ENCODE measurements at places on chromosomes 16 and 17.

- no peak for DNase-seq
These were observed 35.9 kb upstream of the GHDC start for GRCh38 chr17:42230225-42230624.

GRCh38 chr16:65624229-65624628 is 502.4 kb upstream of the CDH11 start:
- no peak for DNase-seq

- no peak for DNase-seq
These were observed 181.7 kb upstream of the TBX2 start for GRCh38 chr17:61217878-61218437.

DNA sequence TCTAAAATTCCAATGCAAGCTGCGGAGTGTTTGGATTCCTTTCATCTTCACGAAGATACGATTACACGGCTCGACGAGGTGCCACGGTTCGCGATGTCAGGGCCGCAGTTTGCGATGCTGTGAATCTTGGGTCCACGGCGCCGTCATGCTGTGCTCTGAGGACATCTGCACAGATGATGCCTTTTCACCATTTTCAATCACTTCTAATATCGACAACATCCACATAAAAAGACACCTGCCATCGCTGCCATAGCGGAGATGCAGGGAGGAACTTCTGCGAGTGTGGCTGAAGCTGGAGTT is 6.8 kb upstream of the APRT start:
- no peak for DNase-seq

DNA sequence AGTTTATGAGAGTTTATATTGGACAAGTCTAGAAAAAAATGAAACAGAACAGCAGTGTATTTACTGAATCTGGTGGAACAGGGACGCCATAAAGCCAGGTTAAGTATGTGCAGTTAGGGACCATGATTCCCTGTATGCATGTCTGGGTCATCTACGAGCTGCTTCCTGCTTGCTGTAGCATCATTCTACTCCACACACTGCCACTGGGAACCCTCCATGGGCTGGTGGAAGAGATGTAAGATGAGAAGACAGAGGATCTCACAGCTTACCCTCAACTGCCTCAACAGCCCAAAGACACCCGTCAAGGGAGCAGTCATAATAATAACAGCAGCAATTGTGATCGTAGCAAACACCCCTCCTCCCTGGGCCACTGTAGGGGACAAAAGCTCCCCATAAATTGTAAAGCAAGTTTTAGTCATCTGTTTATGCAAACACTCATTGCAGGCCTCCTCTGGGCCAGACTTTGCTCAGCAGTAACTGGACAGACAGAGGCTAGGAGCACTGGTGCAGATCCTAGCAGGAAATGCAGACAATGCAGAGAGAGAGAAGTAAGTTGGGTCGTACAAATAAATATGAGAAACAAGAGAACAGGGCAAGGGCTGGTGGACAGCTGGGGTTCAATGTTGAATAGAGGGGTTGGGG is 188.0 kb downstream of the SOX9 start:
- DNase-seq = no peak

DNA sequence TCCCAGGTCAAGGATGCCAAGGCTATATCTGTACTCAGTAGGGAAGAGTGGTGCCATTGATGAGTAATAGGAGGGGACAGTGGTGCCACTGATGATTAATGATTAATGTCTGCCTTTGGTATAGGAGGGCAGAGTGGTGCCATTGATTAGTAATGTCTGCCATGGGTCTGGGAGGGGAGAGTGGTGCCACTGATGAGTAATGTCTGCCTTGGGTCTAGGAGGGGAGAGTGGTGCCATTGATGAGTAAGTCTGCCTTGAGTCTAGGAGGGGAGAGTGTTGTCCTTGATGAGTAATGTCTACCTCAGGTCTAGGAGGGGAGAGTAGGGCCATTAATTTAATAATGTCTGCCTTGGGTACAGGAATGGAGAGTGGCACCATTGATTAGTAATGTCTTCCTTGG is 507.8 kb upstream of the EEF2KMT start:
- DNase-seq = no peak

GRCh38 chr17:28573040-28573380 is 1.7 kb upstream of the PIGS start:
- no peak for DNase-seq

GRCh38 chr17:66739553-66739952 is 95.4 kb upstream of the CACNG5 start:
- no peak for DNase-seq

DNA sequence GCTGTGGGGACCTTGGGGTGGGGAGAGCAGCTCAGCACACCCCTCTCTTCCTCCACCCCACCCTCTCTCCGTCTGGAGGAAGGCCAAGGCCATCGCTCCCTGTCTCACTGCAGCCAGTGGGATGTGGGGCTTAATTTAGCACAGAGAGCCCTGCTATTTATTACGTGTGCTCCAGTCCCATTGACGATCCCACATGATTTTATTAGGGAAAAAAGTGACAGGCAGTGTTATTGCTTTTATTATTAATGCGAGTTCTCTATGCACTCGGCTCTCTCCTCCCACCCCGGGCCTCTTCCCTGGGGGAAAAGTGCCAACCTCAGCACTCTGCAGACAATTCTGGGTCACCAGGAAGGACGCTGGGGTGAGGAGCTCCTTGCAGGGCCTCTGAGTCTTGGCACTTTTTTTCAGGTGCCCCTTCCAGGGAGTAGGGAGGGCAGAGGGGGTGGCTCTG is 57.3 kb downstream of the MGAT5B start:
- no peak for DNase-seq

GRCh38 chr17:63550817-63551639 is 751 bp downstream of the DCAF7 start:
- peak; percentile 85 for DNase-seq

DNA sequence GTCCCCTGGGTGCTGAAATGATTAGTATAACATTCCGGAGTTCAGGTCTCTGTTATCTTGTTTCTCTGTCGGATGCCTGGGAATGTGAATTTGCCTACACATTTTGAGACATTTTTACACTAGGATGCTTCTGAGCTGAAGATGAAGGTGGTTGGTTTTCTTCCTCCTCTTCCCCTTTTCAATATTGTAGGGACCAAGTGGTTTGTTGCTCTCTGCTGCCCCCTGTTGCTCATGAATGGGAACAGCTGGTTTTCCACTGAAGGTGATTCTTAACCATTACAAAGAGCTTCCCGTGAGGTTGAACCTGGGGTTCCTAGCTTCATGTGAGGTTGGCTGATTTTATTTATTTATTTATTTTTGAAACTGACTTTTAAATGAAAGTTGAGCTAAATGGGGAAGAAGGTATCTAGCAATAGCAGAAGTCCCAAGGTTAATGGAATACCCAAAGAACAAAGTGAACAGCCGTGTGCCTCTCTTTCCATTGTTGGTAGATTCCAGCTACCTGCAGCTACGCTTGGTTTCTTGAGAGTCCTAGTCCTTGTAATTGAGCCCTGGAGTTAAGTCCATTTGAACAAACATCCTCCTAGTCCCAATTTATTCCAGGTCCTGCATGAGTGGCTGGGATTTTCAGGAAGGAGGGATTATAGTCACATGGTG is 983.9 kb upstream of the EEF2KMT start:
- DNase-seq = no peak

DNA sequence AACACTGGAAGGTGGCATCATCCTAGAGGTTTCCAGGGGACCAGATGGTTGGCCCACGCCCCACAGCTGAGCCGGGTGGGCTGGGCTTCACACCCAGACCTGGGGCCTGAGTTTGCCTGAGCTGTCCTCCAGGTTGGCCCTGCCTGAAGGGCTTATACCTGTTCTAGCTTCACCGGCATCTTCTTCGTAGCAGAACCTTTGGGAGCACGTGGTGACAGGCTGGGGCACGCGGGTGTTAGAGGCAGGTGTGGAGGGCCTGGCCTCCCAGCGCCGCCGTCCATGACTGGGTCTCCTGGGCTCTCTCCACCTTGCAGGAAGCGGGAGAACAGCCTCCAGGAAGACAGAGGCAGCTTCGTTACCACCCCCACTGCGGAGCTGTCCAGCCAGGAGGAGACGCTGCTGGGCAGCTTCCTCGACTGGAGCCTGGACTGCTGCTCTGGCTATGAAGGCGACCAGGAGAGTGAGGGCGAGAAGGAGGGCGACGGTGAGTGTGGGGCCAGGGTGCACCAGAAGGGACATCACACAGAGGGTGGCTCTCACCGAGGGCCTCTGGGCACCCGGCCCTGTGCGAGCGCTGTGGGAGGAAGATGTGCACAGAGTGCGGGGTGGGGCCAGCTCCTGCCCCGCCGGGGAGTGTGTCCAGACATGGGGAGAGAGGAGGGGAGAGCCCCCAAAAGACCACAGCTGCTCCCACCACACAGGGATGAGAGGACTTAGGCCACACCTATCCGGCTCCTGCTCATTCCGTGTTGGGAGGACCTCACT is 4.6 kb upstream of the TEDC2 start:
- DNase-seq = peak; percentile 90

DNA sequence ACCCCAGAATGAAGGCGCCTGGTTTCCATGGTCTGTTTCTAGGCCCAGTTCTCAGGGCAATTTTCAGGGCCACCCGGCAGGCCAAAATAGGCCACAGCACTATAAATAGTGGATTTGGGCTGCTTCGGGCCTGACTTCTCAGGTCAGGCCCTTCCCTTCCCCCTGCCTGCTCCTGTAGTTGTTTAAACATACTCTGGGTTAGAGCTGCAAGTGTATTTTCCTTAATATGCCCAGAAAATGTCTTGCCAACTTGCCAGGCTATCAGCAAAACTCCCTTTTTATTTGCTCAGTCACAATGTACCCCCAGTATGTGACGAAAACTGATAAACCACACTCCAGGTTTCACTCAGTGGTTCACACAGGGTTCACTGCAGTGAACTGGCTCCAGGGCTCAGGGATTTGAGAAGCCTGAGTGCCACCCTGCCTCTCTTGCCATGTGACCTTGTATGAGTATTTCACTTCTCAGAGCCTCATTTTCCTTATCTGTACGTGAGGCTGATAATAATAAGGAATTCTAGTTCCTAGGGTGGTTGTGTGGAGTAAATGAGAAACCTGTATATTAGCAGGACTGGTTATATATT is 76.5 kb downstream of the GPRC5B start:
- DNase-seq = no peak

- DNase-seq = peak; percentile 26
These were observed 7.2 kb downstream of the PIPOX start for GRCh38 chr17:29050176-29050575.

DNA sequence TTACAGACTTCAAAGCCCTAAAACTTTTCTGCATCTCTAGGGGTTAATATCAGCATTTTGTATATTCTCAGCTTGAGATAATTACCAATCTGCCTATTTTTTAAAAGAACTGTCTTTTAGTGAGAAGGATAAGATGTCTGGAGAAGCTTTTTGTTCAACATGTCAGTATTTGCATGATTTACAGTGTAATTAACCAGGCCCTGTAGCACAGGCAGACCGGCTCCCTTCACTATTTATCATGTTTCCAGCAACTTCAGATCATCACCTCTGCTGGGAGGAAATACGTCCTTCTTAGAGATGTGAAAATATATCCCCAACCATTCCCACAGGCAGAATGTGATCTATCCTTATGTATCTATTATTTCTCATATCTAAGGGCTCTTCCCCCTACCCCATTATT is 8.6 kb upstream of the DDX52 start:
- no peak for DNase-seq

DNA sequence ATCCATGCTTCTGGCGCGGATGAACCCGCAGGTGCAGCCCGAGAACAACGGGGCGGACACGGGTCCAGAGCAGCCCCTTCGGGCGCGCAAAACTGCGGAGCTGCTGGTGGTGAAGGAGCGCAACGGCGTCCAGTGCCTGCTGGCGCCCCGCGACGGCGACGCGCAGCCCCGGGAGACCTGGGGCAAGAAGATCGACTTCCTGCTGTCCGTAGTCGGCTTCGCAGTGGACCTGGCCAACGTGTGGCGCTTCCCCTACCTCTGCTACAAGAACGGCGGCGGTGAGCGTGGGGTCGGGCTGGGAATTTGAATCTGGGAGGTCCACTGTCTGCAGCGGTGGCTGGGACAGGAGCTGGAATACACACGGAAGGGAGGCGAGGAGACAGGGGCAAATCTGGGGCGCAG is 904 bp downstream of the SLC6A2 start:
- no peak for DNase-seq

DNA sequence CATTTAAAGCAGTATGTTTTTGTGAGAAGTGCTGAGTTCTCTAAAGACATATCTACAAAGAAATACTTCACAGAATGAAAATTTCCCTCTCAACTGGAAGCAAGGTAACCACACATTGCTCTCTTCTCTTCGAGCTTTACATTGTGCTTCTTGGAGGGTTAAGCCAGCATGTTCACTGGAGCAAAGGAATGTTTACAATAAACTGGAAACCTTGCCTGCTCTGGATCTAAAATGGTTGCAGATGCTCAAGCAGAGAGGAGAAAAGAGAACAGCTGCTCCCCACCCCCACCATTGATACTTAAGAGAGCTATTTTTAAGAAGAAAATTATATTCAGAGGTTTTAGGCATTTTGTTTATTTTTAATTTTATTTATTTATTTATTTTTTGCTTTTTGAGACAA is 213.1 kb downstream of the CEP112 start:
- DNase-seq = no peak

- no peak for DNase-seq
These were observed 120.0 kb upstream of the HS3ST3A1 start for GRCh38 chr17:13721705-13722104.

- no peak for DNase-seq
These were observed 57.9 kb downstream of the RTN4RL1 start for GRCh38 chr17:1967213-1967612.

DNA sequence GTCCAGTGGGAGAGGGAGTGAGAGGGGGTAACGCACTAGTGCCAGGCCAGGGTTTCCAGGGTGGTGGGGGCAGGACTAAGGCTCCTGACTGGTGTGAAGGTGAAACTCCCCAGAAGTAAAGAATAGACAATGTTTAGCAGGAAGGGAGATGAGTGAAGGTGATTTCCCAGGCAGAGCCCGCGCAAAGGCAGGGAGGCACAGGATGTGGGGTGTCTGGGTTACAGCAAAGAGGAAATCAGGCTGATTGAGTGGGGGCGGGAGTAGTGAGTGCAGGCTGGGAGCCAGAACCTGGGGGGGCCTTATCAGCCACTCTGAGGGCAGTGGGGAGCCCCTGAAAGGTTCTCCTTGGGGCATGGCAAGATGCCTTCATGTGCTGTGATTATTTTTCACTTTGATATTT is 167.5 kb downstream of the UTP18 start:
- no peak for DNase-seq

GRCh38 chr17:57677858-57678257 is 67.2 kb downstream of the CCDC182 start:
- DNase-seq = no peak

- no peak for DNase-seq
These were observed 1.1 kb downstream of the KDM8 start for GRCh38 chr16:27204312-27204915.

Measured in chondrocyte (in vitro differentiated cells).